HCT116 (cell line): ENCODE measurements at places on chromosomes 6 and 20. TPM values are rescaled to one million over a fixed set of nuclear protein-coding genes. Genes with fewer than 3 reads are reported as not detected.
A peak's percentile ranks its signal among the peaks of the same experiment; 100 is the strongest.

Gene TULP1
- total RNA-seq: not detected

Gene BPIFB2
- total RNA-seq: 0.15 TPM

Gene FILIP1
- 0.05 TPM for total RNA-seq

- no peaks in the 10 kb centered on the region for H3K4me1 ChIP-seq
- no peak overlapping the region for H3K4me3 ChIP-seq
- peaks cover 24% of the 10 kb centered on the region for H3K36me3 ChIP-seq
- no peak overlapping the region for H3K27ac ChIP-seq
- DNase-seq: no peak
- H3K27me3 ChIP-seq: no peaks in the 10 kb centered on the region
Observed at GRCh38 chr20:32439132-32439829, 81.2 kb downstream of the ASXL1 start.

GRCh38 chr6:157323255-157323965 is at the start of gene TMEM242:
TMEM242 (minus strand) TSS chr6:157323519; CDS start chr6:157323499, 20 bp downstream.
- DNase-seq: peak; percentile 92
- H3K27ac ChIP-seq: peak within 1 kb of the TSS; percentile 52
- 0 out of 2 replicates have a peak, but pooled peaks cover 4% of the 10 kb centered on the region for H3K36me3 ChIP-seq

DNA sequence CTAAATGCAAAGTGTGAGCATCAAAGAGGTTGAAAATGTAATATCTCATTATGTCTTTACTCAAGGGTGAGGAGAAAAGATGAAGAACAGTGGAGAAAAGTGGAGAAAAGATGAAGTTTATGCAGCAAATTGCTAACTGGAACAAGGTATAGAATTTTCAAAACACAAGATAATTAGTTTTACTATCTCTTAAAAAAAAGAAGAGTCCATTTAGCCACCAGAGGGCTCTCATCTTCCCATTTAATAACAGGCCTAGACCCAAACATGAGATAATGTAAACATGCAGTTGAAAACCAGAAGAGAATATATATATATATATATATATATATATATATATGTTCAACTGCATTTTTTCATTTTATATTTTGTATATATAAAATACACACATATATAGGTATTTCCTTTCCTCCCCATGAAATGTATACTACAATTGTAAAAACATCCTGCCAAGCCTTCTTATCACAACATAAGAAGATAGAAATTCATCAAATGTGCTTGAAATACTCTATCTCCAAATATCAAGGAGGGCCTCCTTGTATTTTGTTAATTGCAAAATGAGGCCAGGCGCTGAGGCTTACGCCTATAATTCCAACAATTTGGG is 78.4 kb downstream of the ADTRP start:
- DNase-seq: peak; percentile 32
- H3K4me1 ChIP-seq: no peaks in the 10 kb centered on the region
- H3K4me3 ChIP-seq: no peak overlapping the region
- no peak overlapping the region for H3K27ac ChIP-seq
- no peaks in the 10 kb centered on the region for H3K36me3 ChIP-seq
- H3K27me3 ChIP-seq: no peaks in the 10 kb centered on the region

DNA sequence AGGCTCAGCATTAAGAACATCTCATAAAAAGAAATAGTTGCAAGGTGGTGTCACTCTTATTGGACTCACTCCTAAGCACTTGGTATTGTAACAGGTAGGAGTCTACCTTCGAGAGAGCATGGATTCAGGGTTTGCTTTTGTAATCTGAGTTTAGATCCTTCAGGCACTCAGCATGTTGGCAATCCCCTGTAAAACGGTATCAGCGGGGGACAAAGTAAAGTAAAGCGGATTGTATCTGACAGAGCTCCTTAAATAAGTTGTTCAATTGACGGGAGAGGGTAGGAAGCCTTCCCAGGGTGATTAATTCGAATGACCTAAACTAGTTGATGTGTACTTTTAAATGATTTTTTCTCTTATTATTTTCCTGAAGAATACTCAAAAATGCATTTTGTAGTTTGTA is 869.8 kb upstream of the EPHA7 start:
- H3K36me3 ChIP-seq: no peaks in the 10 kb centered on the region
- no peaks in the 10 kb centered on the region for H3K4me1 ChIP-seq
- no peak overlapping the region for H3K4me3 ChIP-seq

DNA sequence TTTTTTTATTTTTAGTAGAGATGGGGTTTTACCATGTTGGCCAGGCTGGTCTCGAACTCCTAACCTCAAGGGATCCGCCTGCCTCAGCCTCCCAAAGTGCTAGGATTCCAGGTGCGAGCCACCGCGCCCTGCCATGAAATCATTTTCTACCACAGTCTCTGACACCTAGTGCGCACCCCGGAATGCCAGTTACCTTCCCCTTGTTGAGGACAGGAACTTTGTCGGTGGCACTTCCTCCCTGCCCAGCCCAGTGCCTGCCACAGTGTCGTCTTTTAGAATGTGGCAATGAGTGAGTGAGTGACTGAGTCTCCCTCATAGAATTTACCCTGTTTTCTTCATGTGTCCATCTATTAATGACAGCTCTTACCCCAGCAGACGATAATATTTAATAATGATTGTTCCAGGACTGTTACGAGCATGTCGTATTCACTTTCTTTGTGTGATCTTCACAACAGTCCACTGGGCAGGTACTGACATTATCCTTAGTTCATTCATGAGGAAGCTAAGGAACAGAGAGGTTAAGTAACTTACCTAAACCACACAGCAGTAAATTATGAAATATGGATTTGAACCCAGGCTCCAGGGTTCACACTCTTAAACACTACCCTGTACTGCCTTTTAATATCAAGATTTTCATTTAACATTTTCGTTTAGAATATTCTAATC is 1.8 kb downstream of the OSBPL2 start:
- peaks cover 24% of the 10 kb centered on the region for H3K4me1 ChIP-seq
- no peak for DNase-seq
- H3K4me3 ChIP-seq: no peak overlapping the region
- no peaks in the 10 kb centered on the region for H3K27me3 ChIP-seq
- H3K36me3 ChIP-seq: no peaks in the 10 kb centered on the region
- no peak overlapping the region for H3K27ac ChIP-seq

GRCh38 chr6:149614337-149614736 is 34.2 kb downstream of the KATNA1 start:
- no peaks in the 10 kb centered on the region for H3K36me3 ChIP-seq
- no peak for DNase-seq
- H3K4me1 ChIP-seq: no peaks in the 10 kb centered on the region
- no peak overlapping the region for H3K4me3 ChIP-seq
- no peak overlapping the region for H3K27ac ChIP-seq

DNA sequence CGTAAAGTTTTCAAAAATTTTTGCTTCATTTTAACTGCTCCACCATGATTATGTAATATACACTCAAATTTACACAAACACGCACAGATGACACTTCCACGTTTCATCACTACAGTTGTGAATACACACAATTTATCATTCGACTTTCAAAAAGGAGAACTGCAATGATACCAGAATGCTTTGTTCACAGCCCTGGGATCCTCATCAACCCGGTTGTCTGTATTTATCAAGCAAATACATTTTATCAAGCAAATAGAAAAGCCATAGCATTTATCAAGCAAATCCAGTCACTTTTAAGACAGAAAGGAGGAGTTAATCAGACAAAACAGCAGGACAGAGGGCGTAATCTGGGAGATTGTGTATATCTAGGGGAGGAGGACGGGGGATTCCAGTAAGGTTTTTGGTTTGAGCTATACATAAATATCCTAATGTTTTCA is 20.3 kb upstream of the ABT1 start:
- no peaks in the 10 kb centered on the region for H3K36me3 ChIP-seq
- H3K27me3 ChIP-seq: no peaks in the 10 kb centered on the region
- peaks cover 46% of the 10 kb centered on the region for H3K4me1 ChIP-seq
- H3K27ac ChIP-seq: no peak overlapping the region
- no peak for DNase-seq
